ENCODE measurements at places on chromosomes 1 and 21.

- DNase-seq, result no peak
Measured at GRCh38 chr1:245118066-245118465, 36.7 kb upstream of the KIF26B start.

DNA sequence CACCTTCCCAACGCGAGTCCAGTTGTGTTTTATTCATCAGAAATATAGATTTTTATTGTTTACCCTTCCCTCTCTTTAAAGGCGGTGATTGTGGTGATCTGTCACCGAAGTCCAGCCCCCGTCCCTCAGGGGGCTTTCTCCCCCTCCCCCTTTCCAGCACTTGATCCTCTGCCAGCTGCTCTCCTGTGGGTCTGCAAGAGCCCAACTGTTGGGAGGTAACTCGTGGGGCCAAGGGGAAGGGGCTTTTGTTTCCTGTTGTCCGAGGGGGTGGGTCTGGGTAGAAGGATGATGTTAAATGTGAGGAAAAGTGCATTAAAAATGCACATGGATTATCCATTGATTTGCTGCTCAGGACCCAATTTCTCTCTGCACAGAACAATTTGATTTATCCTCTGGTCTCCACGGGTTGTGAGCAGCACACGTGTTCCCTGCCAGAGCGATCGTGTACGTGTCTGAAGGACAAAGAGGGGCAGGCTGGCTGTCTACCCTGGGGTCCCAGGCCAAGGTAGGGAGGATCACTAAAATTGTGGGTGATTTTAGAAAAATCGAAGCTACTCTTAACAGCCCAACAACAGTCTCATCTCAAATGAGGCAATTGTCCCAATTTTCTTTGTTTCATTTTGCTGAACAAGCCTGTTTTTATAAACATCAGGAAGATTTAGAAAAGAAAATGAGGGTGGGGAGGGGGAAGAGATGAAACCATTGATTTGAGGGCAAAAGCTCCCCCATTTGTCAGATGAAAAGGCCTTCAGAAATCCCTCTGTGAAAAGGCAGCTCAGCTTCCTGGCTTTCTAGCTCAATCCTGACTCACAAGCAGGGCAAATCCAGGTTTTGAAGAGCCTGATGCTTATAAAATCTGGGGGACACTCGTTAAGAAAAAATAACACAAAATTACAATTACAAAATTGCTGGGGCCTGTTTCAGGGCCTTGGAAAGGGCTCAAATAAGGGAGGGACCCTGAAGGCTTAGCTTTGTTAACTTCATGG is 176.2 kb downstream of the RHOU start:
- DNase-seq, result no peak

DNA sequence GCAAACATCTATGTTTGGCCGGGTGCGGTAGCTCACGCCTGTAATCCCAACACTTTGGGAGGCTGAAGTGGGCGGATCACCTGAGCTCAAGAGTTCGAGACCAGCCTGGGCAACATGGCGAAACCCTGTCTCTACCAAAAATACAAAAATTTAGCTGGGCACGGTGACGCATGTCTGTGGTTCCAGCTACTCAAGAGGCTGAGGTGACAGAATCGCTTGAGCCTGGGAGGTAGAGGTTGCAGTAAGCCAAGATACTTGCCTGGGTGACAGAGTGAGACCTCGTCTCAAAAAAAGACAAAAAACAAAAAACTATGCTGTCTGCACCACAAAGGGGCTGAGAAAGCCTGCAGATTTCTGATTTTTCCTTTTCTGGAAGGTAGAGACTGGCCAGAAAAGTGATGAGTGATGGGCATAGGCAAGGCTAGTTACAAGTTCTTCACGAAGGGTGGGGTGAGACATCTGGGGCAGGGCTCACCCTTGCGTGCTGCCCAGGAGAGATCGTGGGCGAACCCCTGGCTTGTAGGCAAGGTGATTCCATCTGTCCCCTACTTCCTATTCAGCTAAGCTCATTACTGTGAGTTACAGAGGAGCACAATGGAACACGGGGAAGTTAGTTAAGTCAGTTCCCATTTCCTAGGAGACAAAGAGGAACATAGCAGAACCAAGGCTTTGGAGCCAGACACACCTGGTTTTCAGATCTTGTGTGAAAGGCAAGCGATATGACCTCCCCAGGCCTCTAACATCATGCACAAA is 3.2 kb downstream of the SLC2A1 start:
- peak; percentile 48 for DNase-seq

DNA sequence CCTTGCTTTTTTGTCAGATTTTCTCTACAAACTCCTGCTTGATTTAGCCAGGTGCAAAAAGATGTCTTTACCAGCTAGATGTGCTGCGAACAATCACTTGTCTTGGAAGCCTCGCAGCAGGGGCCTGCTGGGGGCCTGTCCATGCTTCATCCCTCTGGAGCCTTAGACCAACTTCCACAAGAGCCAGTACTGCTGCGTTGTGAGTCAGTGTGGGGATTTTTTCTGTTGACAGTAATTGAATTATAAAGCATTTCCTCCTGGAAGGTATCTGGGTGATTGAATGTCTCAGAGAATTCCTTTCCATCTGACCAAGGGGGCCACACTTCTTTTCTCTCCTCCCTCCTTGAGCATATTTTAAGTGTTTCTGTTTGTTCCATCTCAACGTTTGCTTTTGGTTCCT is 40.4 kb upstream of the LDLRAP1 start:
- DNase-seq, result no peak

DNA sequence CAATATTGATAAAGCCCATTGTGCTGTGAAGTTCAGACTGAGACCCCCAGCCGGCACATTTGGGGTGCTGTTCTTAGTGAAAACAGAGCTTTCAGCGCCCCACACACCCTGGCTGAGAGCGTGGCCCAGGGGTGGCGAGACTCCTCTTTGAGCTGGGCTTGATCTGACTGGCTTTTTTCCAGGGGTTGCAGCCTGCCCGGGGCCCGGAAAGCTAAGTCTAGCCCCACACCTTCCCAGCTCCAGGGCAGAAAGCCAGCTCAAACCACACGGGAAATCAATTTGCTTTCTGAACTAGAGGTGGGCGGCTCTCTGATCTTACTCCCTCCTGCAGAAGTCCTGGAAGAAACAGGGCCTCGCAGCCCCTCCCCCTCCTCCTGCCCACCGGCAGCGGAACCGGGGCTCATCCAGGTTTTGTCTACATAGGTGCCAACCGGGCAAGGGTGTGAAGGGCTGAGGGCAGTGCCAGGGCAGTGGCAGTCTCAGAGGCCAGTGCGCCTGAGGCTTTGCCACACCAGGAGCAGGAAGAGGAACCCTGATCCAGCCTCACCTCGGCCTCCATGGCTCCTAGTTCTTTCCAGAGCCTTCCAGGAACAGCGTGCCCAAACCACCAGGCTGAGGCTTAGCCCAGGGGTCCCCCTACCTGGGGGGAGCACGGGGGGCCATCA is 155.3 kb downstream of the NPHP4 start:
- no peak for DNase-seq

GRCh38 chr1:230282157-230282556 is 144.0 kb downstream of the PGBD5 start:
- no peak for DNase-seq

DNA sequence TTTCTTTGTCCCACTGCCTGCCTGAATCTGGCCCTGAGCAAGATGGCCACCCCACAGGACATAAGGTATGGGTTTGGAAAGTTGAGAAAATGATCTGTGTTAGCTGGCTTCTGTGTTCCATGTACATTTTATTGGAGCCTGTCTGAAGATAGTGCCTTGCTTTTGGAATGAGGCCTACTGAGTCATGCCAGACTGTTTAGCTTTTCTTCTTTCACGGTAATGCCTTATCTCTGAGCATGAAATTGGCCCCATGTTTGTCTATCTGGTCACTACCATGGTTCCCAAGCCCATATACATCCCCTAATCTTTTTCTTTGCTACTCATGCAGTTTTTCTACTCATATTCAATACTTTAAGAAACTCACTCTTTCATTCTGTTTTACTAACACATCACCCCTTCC is 85.1 kb upstream of the LMO4 start:
- DNase-seq, result no peak

DNA sequence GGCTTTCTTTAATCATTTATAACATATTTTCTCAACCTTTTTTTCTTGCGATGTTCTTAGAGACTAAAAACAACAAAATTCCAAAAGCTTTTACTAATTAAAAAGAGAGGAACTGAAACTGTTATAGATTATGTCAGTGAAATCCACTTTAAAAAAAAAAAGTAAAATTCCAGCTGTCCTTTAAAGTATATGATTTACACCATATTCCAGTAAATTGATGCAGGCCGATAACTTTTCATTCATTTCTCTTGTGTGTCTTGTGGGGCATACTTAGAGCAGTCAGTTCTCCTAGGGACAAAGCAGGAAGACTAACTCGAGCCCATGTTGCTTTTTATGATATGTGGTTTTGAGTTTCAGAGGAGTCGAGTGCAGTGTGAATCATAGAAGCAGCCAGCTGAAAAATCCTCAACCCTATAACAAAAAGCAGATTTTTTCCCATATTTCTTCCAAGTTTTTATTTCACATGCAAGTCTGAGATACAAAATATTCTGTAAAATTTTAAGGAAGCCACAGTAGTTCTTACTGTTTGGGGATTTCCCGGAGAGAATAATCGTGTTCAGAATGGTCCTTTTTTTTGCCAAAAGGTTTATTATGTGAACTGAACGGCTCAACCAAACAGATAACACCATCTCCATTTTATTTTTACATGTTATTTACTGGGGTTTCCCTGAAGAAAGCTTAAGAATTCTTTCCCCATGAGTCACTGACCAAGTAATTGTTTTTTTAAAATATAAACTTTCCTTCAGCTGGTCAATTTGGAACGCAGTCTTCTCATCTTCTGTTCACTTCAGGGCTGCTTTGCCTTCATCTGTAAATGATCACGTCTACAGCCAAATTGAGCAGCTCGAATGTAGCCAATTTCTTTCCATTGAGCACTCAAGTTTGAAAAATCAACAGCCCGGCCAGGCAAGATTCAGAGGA is 77.0 kb upstream of the C1orf105 start:
- no peak for DNase-seq

DNA sequence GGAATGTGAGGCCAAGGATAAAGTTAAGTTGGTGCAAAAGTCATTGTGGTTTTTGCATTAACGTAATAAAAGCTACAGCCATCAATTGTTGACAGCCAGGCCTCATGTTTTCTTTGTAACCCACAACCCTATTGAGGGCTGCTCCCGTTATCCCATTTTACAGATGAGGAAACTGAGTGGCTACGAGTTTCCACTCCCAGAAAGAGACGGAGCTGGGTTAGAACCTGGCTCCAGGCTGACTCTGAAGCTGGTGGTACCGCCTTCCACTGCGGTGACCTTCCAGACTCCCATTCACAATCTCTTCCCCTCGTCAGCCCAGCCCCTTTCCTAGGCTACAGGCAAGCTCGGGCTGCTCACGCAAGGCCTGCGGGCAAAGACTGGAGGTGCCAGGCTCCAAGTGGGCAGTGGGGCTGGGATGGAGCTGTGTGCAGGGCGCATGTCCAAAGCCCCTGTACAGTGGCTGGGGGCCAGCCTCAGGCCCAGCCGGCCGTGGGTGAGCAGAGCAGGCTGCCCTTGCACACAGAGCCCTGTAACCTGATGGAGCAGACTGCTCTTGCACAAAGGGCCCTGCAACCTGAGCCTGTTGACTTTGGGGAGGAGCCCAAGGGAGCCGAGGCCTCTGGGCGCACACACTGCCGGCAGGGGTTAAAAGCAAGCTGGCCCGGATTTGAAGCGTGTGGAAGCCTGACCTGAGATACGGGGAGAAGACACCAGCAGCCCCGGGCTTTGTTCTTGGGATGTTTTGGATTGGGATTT is 97.4 kb upstream of the TMPRSS2 start:
- DNase-seq, result no peak

DNA sequence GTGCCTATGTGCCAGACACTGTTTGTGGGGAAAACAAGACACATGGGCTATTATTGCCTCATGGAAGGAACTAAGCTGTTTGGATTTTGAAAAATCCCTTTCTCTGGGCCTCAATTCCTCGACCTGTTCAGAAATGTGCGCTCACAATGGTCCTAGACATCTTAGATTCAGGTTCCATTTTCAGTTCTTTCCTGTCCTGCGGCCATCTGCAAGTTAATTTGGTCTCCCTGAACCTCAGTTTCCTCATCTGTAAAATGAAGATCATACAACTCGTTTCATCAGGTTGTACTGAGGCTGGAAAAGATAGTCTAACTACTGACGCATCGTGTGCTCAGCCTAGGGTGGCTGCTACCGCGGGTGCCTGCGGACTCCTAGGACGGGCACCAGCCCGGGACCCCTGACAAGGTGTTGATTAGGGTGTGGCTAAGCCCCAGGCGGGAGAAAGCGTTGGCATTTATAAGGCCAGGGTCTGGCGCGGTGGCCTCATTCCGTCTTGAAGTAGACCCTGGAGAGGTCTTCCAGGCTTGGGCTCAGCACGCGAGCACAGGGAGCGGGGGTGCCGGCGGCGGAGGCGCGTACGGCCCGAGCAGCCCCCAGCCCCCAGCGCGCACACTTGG is 493 bp upstream of the ELOA start:
- DNase-seq, result no peak

DNA sequence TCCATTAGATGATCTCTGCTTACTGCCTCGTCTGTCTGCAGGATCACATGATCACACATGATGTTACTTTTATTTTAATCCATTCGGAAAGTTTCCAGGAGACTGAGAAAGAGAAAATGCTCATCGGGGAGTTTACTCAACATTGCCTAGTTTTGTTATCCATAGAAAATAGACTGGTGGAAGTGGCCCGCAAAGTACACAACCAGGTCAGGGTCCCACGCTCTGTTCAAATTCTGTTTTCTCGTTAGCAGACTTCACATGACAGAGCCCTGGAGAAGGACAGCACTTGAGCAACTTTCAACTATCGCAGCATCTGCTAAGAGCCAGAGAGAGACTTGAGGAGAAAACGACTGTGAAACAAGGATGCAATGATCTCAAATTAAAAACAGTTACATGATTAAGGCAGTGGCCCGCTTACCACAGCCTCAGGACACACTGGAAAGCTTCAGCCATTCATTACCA is 44.2 kb downstream of the ADAMTS1 start:
- no peak for DNase-seq

DNA sequence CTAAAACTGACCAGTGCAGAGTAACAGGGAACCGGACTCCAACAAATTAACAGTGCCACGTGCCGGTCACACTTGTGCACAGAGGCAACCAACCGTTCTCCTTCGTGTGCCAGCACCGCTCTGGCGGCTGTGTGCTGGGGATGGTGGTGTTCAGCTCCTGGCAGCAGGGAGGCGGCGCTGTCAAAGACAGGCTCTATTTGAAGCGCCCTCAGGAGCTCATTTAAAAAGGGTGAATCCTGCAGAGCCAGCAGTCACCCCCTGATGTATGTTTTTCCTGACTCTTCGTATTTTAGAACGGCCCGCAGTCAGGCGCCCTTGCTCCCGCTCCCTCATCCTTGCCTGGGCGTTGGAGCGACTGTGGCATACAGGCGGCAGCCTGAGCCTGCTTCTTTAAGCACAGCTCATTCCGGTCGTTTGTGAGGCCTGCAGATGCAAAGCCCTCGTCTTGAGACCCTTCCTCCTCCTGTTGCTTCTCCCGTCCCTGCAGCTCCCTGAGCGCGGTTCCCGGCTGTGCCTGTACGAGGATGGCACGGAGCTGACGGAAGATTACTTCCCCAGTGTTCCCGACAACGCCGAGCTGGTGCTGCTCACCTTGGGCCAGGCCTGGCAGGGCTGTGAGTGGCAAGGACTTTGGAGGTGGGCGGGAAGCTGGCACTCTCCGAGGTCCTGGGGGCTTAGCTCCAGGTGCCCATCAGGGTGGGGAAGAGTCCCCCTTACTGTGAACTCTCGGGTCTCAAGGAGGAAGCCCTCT is 1.1 kb downstream of the DFFB start:
- DNase-seq, result peak; percentile 5
